ENCODE measurements at places on chromosomes 3 and 15. TPM values are rescaled to one million over a fixed set of nuclear protein-coding genes. Genes with fewer than 3 reads are reported as not detected.

GRCh38 chr15:57727031-57727430, 20.5 kb downstream of the POLR2M start:
- DNase-seq = no peak

- no peak for DNase-seq
Measured at GRCh38 chr3:157447026-157447694, 10.5 kb downstream of the PTX3 start.

- DNase-seq = peak; percentile 56
Measured at GRCh38 chr3:43366885-43367284, 80.5 kb downstream of the SNRK start.

The EXD1 gene
- total RNA-seq = not detected

Data from lung (tissue), 17 donors.